ENCODE measurements at places on chromosomes 6 and 20. TPM values are rescaled to one million over a fixed set of nuclear protein-coding genes. Genes with fewer than 3 reads are reported as not detected.

The FERMT1 gene
- total RNA-seq: 2.8 TPM

The ANGPT4 gene
- total RNA-seq: not detected

The SLC2A4RG gene
- total RNA-seq: 14.4 TPM

The NECAB3 gene
- total RNA-seq: 33.2 TPM

The CPNE5 gene
- 0.55 TPM for total RNA-seq

The OR2J3 gene
- total RNA-seq: not detected

The DPPA5 gene
- not detected for total RNA-seq
